ENCODE measurements at places on chromosomes 12 and 14. TPM values are rescaled to one million over a fixed set of nuclear protein-coding genes. Genes with fewer than 3 reads are reported as not detected.

The SELPLG gene
- total RNA-seq, result 21.9 TPM

GRCh38 chr14:81401420-81402122, 1.4 kb upstream of the STON2 start:
- no peaks in the 10 kb centered on the region for H3K4me1 ChIP-seq
- no peak for DNase-seq
- H3K36me3 ChIP-seq, result no peaks in the 10 kb centered on the region
- peaks cover 8% of the 10 kb centered on the region for H3K27me3 ChIP-seq
- H3K4me3 ChIP-seq, result no peak overlapping the region

DNA sequence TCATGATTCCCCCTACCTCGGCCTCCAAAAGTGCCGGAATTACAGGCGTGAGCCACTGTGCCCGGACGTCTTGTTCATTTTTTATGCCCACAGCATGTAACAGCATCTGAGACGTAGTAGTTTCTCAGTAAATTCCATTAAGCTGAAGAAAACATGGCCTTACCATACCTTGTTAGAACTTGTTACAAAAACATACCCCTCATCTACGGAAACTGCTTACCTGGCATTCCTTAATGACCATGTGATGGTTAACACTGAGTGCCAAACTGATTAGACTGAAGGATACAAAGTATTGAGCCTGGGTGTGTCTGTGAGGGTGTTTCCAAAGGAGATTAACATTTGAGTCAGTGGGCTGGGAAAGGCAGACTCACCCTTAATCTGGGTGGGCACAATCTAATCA, 186.8 kb downstream of the CEP128 start:
- no peak overlapping the region for H3K4me3 ChIP-seq
- peaks cover 17% of the 10 kb centered on the region for H3K36me3 ChIP-seq
- H3K27ac ChIP-seq, result no peak overlapping the region
- no peak for DNase-seq

GRCh38 chr12:570435-570920, 92.8 kb downstream of the NINJ2 start:
- H3K36me3 ChIP-seq, result peaks cover 3% of the 10 kb centered on the region
- DNase-seq, result no peak
- no peaks in the 10 kb centered on the region for H3K27me3 ChIP-seq
- H3K4me3 ChIP-seq, result peak overlapping the region; percentile 80
- no peak overlapping the region for H3K27ac ChIP-seq

- H3K27ac ChIP-seq, result peak overlapping the region; percentile 91
- peaks cover 54% of the 10 kb centered on the region for H3K4me1 ChIP-seq
- H3K27me3 ChIP-seq, result no peaks in the 10 kb centered on the region
Observed at GRCh38 chr12:12441843-12442461, 85.1 kb downstream of the BORCS5 start.

The RIN3 gene
- total RNA-seq, result 15.8 TPM

The CCDC85C gene
- total RNA-seq, result 12.7 TPM

The MAP1LC3B2 gene
- 1.2 TPM for total RNA-seq

GRCh38 chr14:101823066-101823465, 61.6 kb downstream of the PPP2R5C start:
- H3K27ac ChIP-seq, result peak overlapping the region; percentile 98
- peak; percentile 27 for DNase-seq
- H3K4me3 ChIP-seq, result peak overlapping the region; percentile 70
- peaks cover 87% of the 10 kb centered on the region for H3K4me1 ChIP-seq
- peaks cover 47% of the 10 kb centered on the region for H3K36me3 ChIP-seq

DNA sequence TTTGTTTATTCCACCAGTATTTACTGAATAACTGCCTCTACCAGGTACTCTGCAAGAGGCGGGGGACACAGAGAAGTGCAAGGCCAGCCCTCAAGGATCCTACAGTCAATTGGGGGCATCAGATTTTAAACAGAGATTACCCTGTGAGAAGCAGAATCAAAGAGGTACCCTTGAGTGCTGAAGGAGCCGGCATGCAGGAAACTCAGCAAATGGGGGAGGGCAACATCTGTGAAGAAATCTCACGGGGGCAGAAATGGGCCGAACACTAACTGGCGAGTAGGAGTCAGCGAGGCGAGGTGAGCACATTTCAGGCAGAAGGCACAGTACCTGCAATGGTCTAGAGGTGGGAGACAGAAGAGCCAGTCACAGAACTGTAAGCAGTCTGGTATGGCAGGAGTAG, 9.0 kb downstream of the GALNT6 start:
- H3K4me1 ChIP-seq, result peaks cover 33% of the 10 kb centered on the region
- no peak overlapping the region for H3K27ac ChIP-seq
- no peak overlapping the region for H3K4me3 ChIP-seq
- DNase-seq, result no peak
- H3K36me3 ChIP-seq, result peaks cover 23% of the 10 kb centered on the region
- H3K27me3 ChIP-seq, result no peaks in the 10 kb centered on the region

GRCh38 chr12:57810450-57810849, 8.1 kb downstream of the AVIL start:
- no peaks in the 10 kb centered on the region for H3K4me1 ChIP-seq
- H3K4me3 ChIP-seq, result no peak overlapping the region
- no peaks in the 10 kb centered on the region for H3K36me3 ChIP-seq
- no peaks in the 10 kb centered on the region for H3K27me3 ChIP-seq

DNA sequence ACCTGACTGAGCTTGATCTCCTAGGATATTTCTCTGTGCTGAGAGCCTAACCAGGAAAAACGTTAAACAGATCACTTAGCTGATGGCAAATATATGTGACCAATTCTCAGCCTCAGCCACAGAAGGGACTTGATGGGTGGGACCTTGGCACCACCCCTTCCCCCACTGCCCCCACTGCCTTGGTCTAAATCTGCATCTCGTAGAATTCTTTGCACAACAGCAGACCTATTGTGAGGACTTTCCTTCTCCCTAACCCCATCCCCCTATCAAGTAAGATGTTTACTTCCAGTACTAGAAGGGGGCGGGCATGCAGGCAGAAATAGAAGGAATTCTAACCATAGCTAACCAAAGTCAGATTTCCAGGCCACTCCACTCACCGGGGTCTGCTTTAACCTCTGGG, 313.2 kb downstream of the PCNX1 start:
- no peak overlapping the region for H3K27ac ChIP-seq
- peaks cover 16% of the 10 kb centered on the region for H3K4me1 ChIP-seq
- no peaks in the 10 kb centered on the region for H3K27me3 ChIP-seq
- H3K4me3 ChIP-seq, result no peak overlapping the region
- no peak for DNase-seq

DNA sequence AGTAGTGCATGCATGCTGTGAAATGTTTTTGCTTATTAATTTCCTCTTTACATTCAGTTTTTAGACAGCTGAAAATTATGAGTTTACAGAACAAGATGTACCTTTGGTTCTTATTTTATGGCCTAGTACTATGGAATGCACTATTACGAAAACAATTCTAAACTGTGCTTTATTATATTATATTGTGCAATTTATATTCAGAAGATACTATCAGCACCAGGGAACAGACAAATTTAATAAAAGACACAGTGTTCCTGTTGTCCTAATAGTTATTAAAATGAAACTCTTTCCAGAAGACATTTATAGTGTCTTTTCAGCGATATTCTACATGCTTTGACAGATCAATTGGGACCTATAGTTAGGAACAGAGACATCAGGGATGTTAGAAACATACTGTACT, 427.3 kb downstream of the BTG1 start:
- no peak overlapping the region for H3K4me3 ChIP-seq
- no peak for DNase-seq
- peaks cover 7% of the 10 kb centered on the region for H3K4me1 ChIP-seq
- H3K27ac ChIP-seq, result no peak overlapping the region

The TGM1 gene
- total RNA-seq, result 13.5 TPM

DNA sequence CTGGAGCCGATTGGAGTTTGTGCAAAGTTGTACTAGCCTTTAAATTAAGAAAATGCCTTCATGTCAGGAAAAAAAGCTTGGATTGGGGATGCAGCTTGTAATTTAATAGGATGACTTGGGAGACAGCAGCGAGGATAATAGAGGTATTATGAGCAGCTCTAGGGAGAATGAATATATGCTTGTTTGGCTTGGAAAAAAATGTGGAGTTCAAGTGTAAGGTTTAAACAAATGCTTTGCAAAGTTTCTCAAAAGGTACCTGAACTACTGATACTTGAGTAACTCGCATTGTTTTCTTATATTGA, 65.3 kb upstream of the RASSF3 start:
- H3K36me3 ChIP-seq, result no peaks in the 10 kb centered on the region
- H3K4me1 ChIP-seq, result peaks cover 7% of the 10 kb centered on the region
- H3K27ac ChIP-seq, result no peak overlapping the region

GRCh38 chr14:93745603-93746273, 42.5 kb downstream of the PRIMA1 start:
- no peaks in the 10 kb centered on the region for H3K4me1 ChIP-seq
- H3K4me3 ChIP-seq, result no peak overlapping the region
- no peak overlapping the region for H3K27ac ChIP-seq
- peaks cover 2% of the 10 kb centered on the region for H3K27me3 ChIP-seq

DNA sequence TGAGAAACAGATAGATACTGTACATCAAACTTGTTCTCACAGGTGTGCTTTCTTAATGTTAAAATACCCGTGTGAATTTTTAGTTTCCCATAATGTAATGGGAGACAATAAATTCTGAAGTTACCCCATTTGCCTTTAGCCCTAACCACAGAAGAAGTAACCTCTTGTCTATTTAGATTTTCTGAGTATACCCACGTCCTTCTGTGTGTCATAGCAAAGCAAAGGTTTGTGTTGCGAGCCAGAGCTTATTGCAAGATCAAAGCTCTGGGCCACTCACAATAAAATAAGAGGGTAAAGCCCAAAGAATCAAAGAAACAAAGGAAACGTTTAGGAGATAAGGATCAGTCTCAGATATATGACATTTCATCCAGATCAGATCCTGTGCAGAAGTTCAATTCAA, 73.9 kb downstream of the BMP4 start:
- DNase-seq, result no peak
- H3K36me3 ChIP-seq, result no peaks in the 10 kb centered on the region
- no peak overlapping the region for H3K4me3 ChIP-seq
- H3K27me3 ChIP-seq, result peaks cover 9% of the 10 kb centered on the region

DNA sequence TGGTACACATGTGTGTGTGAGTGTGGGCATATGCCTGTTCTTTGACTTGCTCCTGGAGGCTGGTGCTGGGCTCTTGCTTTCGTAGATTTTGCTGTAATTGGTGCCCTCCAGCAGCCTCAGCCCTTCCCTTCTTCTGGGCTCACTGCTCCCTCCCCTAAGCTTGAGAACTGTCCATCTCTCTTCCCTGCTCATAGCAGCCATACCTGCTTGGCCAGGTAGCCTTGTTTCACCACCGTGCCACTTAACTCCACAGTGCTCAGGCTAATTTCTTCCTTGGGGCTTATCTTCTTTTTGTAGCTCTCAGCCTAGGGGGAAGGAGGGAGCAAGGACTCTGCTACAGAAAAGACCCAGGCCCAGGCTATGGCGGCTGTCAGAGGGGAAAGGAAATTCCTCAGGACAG, 19.8 kb downstream of the PLEK2 start:
- peaks cover 9% of the 10 kb centered on the region for H3K4me1 ChIP-seq
- DNase-seq, result no peak
- H3K27ac ChIP-seq, result no peak overlapping the region
- no peak overlapping the region for H3K4me3 ChIP-seq
- no peaks in the 10 kb centered on the region for H3K27me3 ChIP-seq

- H3K36me3 ChIP-seq, result peaks cover 28% of the 10 kb centered on the region
- no peak overlapping the region for H3K4me3 ChIP-seq
- no peak for DNase-seq
- no peaks in the 10 kb centered on the region for H3K27me3 ChIP-seq
- peaks cover 10% of the 10 kb centered on the region for H3K4me1 ChIP-seq
Observed at GRCh38 chr14:88613552-88614010, 50.7 kb downstream of the ZC3H14 start.

The NPFF gene
- not detected for total RNA-seq

GRCh38 chr14:75295491-75296345, 17.1 kb downstream of the FOS start:
- H3K4me1 ChIP-seq, result peaks cover 20% of the 10 kb centered on the region
- peak; percentile 88 for DNase-seq
- H3K36me3 ChIP-seq, result no peaks in the 10 kb centered on the region
- H3K4me3 ChIP-seq, result peak overlapping the region; percentile 80

DNA sequence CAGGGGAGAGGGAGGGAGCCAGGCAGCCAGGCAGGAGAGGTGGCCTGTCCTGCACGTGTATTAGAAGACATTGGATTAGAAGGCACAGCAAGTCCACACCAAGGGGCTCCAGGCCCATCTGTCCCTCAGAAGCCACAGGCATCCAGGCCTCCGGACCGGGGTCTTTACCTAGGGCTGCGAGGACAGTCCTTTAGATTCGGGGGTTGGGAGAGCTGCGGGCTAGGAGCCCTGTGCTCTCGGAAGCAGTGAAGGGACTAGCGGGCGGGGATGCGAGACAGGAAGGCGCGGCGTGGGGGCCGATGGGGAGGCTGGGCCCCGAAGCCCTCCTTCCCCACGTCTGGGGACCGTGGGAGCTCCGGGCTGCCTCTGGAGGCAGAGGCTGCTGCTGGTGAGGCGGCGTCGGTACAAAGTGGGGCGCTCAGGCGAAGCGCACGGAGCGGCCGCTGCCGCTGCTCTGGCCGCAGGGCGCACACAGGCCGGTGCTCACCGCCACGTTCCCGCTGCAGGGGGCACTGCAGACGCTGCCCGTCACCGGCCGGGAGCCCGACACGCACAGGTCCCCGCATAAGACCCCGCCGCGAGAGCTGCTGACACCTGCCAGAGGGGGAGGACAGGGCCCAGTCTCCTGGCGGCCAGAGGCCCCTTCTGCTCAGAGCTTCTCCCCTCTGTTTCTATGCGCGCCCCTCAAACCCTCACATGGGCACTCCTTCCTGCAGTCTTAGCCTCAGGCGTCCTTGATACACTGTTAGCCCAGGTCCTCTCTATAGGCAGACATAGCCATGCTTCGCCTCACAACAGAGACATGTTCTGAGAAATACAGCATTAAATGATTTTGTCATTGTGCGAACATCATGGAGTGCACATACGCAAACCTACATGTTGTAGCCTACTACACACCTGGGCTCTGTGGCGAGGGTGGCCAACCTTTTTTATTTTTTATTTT, 17.3 kb downstream of the KRT7 start:
- H3K36me3 ChIP-seq, result no peaks in the 10 kb centered on the region
- no peak overlapping the region for H3K4me3 ChIP-seq
- H3K4me1 ChIP-seq, result peaks cover 12% of the 10 kb centered on the region
- no peak overlapping the region for H3K27ac ChIP-seq
- peaks cover 21% of the 10 kb centered on the region for H3K27me3 ChIP-seq

DNA sequence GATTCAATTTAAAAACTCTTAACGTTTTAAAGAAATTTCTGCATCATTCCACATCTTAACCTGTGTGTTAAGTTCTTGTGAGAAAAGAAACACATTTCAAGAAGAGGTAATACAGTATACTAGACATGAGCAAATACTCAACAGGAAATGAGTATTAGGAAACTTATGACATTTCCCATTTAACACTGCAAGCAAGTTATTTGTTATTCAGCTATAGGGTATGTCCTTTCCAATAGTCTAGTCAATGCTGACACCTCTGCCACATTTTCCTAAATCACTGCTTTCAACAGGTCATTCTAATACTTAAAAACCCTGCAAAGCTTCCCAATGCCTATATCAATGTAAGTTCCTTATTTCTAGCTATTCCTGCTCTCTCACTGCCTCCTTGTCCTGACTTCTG, 93.1 kb downstream of the DDHD1 start:
- DNase-seq, result no peak
- H3K36me3 ChIP-seq, result peaks cover 6% of the 10 kb centered on the region
- H3K27ac ChIP-seq, result no peak overlapping the region
- H3K27me3 ChIP-seq, result no peaks in the 10 kb centered on the region
- no peak overlapping the region for H3K4me3 ChIP-seq

All from activated naive CD4-positive, alpha-beta T cell treated with anti-CD3 and anti-CD28 coated beads for 36 hours (primary cell).